KG1 (cell line): ENCODE measurements at places on chromosomes 13 and 19.
A peak's percentile ranks its signal among the peaks of the same experiment; 100 is the strongest.

- DNase-seq = no peak
These were observed 35.4 kb downstream of the ZNF787 start for GRCh38 chr19:56085571-56086275.

- peak; percentile 52 for DNase-seq
These were observed 6.2 kb downstream of the ZC3H4 start for GRCh38 chr19:47107202-47107952.

- DNase-seq = no peak
These were observed 462.5 kb upstream of the KLF12 start for GRCh38 chr13:74596691-74597090.

DNA sequence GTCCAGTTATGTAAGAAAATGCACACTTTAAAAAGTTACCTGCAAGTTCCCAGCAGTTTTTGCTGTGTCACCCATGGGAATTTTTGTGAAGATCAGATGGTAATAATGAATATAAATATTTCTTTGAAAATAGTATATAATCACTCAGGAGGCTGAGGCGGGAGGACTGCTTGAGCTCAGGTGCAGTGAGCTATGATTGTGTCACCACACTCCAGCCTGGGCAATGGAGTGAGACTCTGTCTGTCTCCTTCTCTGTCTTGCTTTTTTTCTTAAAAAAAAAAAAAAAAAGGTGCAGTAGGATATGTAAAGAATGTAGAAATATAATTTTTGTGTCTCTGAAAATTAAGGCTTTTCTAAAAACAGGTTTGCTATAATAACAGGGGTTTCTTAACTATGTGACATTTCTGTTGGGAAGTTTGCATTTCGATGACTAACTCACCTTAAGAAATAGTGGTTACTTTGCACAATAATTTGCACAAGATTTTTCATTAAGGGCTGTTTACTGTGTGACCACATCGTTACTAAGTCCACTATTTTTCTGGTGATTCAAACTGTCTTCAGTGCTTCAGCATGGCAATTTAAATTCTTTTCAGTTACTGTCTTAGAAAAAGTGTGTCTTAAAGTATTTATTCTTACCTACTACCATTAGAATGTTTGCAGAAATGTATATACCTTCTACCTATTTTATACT is 37.3 kb downstream of the DNAJC3 start:
- DNase-seq = no peak

DNA sequence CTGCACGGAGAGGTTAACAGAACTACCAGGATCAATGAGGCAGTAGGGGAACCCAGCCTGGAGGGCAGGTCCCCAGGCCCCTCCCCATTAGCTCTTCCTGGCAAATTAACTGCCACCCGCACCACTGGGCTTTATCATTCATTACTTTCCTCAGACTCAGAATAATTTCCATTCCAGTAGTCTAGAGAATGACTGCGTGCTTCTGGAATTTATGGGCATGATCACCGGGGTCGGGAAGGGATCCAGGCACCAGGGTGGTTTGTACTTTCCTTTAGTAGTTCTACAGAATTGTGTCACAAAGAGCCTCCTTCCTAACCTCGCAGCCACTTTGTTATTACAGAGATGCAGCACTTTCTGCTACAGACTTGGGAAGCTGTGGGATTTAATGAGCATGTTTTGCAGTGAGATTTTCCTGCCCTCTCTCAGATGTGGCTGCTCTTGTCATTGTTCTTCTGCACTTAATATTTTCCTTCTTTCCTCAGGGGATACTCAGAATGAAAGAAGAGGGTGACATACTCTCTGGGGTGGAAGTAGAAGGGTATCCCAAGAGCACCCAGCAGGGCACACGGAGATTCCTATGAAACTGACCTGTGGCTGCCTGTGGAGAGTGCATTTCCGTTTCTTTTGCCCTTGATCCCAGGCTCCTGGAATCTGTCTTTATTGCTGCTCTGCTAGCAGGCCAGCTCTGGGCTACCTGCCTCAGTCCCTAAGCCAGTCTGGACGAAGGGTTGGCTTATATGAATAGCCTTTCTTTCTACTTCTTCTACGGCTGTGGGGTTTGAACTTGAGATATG is 285.0 kb upstream of the SLC10A2 start:
- DNase-seq = no peak

DNA sequence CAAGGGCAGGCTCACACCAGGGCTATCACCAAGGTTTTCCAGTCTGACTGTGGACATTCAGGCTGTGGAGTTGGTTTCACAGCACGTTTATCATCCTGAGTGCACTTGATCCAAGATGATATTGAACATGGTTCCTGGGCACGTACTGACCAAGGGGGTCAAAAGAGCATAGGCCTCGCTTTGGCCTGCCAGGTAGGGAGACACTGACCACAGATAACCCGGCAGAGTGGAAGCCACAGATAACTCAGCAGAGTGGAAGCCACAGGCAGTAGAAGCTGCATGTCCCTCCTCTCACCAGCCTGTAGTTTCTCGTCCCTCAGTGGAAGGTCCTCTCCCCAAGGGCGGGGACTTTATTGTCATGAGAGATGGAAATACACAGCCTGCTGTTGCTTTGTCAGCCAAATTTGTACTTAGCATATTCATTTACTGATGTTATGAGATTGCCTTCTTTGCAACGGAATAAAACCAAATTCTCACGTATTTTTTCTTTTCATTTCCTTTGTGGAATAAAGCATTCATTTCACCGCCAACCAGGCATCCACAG is 8.8 kb upstream of the KRTDAP start:
- DNase-seq = no peak

DNA sequence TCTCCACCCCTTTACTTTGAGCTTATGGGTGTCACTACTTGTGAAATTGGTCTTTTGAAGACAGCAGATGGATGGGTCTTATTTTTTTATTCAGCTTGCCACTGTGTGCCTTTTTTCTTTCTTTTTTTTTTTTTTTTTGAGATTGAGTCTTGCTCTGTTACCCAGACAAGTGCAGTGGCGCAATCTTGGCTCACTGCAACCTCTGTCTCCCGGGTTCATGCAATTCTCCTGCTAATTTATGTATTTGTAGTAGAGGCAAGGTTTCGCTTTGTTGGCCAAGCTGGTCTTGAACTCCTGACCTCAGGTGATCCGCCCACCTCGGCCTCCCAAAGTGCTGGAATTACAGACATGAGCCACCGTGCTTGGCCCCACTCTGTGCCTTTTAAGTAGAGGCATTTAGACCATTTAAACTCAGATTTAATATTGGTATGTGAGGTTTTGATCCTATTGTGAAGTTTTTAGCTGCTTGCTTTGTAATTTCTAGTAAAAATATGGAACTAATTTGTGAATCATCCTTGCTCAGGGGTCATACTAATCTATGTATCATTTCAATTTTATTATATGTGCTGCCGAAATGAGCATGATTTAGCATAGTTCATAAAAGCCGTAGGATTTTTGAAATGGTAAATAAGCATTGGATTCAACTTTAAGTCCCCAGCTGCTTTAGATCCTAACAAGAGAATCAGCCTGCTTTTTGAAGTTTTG is 584.5 kb downstream of the SLITRK1 start:
- DNase-seq = no peak

DNA sequence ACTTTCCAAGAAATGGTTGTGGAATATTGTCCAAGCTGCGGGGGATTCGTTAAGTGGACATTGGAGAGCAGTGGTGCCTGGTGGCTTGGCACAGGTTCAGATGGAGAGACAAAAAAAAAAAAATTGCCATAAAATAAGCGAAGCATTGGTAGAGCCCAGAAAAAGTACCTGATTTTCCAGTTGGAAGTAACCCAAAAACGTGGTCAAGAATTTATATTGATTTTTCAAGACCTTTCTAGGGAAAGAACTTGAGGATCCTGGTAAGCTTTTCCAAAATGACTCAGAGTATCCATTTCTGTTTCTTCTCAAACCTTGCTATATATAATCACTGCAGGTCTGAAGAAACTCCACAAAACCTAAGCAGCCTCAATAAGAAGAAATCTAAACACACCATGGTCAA is 94.6 kb downstream of the ING1 start:
- no peak for DNase-seq

GRCh38 chr13:108895220-108895704 is 265.9 kb downstream of the MYO16 start:
- no peak for DNase-seq

DNA sequence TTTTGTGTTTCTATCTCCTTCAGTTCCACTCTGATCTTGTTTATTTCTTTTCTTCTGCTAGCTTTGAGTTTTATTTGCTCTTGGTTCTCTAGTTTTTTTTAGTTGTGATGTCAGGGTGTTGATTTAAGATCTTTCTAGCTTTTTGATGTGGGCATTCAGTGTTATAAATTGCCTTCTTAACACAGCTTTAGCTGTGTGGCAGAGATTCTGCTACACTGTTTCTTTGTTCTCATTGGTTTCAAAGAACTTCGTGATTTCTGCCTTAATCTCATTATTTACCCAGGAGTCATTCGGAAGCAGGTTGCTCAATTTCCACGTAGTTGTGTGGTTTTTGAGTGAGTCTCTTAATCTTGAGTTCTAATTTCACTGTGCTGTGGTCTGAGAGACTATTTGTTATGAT is 251.7 kb upstream of the HTR2A start:
- DNase-seq = no peak

DNA sequence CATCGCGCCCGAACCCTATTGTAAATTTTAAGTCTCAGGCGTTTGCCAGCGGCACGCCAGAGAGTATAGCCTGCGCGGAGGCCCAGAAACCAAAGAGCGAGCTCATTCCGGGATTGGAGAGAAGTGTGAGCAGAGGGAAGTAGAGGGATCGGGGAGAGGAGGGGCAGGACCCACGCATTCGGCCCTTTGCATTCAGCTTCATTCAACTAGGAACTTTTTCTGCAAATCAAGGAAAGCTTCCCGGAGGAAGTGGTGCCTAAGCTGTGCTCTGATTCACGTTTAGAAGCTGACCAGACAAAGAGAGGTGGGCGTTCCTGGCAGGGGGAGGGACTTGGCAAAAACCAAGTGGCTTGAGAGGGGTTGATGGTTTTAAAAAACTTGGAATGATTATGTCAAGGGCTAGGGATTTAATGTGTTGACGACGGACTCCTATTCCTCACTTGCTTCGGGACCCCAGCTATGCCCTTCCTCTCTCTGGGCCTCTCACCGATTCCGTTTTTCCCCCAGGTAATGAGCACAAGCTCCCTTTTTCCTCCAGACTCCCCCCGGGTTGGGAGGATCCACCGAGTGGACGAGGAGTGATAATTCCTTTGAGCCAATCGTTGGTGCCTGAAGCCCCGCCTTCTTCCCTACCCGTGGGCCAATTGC is 811 bp upstream of the PRMT1 start:
- DNase-seq = no peak

DNA sequence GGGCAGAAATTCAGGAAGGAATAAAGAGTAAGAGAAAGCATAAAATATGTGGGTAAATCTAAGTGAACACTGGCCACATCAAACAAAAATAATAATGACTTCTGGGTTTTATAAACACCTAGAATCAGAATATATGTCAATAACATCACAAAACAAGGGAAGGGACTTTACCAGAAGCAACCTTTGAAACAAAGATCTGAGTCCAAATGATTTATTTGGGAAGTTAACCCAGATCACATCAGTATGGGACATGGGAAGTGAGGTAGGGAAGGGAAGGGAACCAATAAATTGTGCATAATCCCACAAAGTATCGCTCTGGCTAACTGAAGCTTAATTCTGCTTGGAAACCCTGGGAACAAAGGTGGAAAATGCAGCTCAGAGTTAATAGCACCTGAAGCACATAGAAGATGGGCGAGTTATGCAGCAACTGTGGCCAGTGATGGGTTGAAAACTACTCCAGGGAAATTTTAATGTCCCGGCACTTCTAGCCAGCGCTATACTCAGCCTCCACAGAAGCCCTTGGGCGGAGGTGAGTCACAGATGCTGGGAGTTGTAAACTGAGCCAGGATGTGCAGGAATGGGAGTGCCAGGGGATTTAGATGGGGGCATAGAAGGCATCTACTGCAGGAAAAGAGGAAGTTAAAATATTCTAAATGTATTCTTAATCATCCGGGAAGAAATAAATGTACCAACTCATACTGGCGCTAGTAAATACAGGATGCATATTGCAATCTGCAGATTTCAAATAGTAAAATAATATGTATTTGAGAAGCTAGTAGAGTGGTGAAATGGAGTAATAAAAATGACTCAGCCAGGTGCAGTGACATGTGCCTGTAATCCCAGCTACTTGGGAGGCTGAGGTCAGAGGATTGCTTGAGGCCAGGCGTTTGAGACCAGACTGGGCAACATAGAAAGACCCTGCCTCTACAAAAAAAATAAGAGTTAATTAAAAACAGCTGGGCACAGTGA is 34.2 kb upstream of the CEBPG start:
- no peak for DNase-seq

- DNase-seq = no peak
These were observed 575 bp downstream of the CARM1 start for GRCh38 chr19:10871711-10872545.

DNA sequence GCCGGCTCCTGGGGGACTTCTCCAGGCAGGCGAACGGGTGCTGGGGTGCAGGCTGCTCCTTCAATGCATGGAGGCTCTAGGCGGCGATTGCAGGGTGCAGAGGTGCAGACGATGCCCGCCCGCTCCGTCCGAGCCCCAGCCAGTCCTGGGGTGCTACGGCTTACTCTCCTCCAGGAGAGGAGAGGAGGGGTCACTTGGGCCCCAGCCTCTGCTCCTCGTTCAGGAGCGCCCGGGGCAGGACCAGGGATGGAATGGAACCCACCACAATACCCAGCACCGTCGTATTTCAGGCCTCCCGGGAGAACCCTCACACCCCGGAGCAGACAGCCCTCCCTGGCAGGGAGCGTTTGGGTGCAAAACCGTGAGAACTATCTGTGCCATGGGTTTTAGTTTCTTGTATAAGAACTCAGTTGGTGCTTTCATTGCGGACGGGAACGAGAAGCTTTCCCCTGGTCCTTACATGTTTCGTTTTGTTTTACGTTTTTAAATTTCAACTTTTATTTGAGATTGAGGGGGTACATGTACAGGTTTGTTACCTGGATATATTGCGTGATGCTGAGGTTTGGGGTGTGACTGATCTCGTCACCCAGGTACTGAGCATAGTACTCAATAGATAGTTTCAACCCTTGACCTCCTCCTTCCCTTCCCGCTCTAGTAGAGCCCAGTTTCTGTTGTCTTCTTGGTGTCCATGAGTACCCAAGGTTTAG is 46.8 kb downstream of the ARHGEF18 start:
- DNase-seq = no peak

DNA sequence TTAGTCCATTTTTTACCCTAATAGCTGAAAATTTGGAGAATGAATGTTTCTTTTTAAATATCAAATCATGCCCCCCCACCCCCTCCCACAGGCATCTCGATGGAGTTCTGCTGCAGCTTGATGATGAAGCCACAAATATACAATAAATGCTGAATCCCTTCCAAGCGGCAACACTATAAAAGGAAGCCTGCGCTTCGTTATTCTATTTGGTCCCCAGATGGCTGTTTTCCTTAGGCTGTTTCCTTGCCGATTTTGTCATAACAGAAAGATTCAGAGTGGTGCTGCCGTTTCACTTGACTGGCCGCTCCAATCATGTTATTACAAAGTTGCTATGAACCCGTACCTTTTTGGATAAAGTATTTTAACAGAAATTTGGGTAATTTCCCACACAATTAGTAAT is 79.5 kb downstream of the MYO16 start:
- no peak for DNase-seq

- no peak for DNase-seq
These were observed 20.4 kb downstream of the PROZ start for GRCh38 chr13:113178896-113179167.
